ENCODE measurements at places on chromosomes 3 and 15.

GRCh38 chr3:193983846-193984818 is 151.8 kb upstream of the HES1 start:
- no peak for DNase-seq

DNA sequence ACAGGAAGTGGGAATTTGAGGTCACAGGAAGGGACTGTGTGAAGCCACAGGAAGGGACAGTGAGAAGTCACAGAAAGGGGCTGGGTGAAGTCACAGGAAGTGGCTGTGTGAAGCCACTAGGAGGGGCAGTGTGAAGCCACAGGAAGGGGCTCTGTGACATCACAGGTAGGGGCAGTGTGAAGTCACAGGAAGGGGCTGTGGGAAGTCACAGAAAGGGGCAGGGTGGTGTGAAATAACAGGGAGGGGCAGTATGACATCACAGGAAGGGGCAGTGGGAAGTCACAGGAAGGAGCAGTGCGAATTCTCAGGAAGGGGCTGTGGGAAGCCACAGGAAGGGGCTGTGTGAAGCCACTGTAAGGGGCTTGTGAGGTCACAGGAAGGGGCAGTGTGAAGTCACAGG is 35.8 kb downstream of the GASK1A start:
- no peak for DNase-seq

DNA sequence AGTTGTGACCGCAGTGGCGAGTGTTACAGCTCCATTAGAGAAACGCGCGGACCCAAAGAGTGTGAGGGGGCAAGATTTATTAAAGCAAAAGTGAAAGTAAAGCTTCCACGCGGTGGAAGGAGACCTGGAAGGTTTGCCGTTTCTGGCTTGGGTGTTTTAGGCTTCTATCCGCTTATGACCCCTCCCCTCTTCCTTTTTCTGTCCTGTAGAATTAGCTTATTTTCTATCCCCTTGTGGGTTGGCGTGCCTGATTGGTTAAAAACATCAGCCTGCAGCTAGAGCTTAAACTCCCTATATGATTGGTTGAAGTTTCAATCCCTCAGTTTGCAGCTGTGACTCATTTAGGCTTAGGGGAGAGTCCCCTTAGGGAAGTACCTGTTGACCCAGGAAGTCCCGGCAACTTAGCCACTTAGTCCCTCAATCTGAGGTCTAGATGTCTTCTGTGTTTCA is 39.6 kb downstream of the C3orf38 start:
- no peak for DNase-seq

DNA sequence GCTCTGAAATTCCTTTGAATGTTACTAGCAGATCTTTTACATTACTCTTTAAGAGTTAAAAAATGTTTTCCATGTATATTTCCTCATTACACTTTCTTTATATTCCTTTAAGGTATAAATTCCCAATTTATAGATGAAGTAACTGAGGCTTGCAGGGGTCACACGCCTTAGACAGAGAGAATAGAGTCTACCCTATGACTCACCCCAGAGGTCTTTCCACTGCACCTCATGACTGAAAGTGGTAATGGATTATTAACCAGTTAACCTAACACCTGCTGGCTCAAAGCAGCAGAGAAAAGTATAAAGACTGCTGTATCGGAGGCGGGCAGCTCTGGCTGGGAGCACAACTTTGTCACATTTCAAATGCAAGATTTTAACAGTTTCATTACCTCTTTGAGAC is 37.7 kb downstream of the LDHAL6B start:
- no peak for DNase-seq

- no peak for DNase-seq
Measured at GRCh38 chr15:40157778-40158447, 3.0 kb upstream of the BUB1B start.

DNA sequence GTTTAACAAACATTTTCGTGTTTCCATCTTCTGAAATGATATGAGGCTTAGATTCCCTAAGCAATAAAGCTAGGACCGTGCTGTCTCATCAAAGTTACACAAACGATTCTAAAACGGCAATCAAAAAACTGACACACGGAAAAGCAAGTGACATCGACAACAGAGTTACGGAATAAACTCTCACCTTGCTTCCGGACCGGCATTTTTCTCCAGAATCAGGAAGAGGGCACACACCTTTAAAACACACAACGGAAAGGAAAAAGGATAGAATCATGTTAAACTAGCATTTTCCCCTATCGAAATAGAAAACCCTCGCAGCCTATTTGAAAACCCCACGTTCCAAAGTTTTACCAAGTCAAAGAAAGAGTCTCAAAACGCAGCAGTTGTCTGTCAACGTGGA is 1.4 kb downstream of the DLG1 start:
- DNase-seq, result no peak

DNA sequence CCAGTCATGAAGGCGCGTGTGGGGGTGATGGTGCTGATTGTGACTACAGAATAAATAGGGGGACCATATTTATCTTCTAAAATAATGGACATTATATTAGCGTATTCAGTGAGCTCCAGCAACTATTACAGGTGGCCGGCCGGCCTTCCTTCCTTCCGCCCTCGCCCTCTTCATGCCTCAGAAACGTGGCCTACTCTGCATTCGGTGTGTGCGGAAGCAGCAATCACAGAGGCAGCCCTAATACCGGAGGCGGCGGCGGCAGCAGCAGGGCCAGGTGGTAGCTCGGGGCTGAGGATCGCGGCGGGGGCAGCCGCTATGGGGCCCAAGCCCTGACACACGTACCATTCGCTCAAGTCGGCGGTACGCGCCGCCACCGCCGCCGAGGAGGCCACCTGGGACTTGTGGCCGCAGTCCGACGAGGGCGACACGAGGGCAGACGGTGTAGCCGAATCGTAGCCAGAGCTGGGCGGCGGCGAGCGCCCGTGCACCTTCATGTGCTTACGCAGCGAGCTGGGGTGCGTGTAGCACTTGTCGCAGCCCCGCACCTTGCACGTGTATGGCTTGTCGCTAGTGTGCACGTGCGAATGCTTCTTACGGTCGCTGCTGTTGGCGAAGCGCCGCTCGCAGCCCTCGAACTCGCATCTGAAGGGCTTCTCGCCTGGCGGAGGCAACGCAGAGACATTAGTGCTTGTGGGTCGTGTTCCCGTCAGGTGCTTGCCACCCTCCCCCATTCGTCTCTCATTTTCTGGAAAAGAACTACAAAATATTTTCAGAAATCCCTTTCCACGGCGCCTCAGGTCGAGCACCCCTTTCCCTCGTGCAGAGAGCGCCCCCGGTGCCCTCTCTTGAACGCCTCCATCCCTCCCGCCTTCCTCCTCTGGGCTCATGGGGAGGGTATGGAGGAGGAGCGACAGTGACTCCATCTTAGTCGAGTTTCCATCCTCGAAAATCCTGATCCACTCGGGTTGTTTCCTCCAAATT is 15.5 kb downstream of the ZIC4 start:
- DNase-seq, result peak; percentile 83

DNA sequence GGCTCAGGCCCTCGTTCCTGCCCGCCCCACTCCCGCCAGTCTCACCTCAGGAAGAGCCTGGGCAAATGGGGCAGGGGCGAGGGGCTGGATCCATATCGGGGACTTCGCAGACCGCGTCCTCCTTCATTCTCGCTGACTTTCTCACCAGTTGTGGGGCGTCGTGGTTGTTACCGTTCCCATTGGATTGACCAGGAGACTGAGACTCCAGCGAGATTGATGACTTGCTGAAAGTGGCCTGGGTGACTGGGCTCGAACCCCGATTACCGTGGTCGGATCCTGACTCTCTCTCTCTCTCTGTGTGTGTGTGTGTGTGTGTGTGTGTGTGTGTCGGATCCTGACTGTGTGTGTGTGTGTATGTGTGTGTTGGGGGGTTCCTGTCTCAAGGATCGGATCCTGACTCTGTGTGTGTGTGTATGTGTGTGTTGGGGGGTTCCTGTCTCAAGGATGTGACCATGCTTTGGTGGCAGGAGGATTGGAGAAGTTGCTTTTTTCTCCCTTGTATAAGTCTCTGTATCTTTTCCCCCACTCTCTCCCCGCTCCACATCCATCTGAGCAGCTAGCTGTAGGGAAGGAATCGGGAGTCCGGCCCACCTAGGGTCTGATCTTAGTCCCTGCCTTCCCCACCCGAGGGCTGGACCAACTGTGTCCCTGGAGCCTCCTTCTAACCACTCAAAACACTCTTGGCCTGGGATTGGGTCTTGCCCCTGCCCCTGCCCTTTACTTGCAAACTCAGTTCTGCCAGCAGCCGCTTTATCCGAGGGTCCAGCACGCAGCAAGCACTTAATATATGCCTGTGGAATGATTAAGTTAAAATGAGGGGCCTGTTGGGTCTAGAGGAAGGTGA is 603 bp downstream of the PLEKHO2 start:
- peak; percentile 67 for DNase-seq

DNA sequence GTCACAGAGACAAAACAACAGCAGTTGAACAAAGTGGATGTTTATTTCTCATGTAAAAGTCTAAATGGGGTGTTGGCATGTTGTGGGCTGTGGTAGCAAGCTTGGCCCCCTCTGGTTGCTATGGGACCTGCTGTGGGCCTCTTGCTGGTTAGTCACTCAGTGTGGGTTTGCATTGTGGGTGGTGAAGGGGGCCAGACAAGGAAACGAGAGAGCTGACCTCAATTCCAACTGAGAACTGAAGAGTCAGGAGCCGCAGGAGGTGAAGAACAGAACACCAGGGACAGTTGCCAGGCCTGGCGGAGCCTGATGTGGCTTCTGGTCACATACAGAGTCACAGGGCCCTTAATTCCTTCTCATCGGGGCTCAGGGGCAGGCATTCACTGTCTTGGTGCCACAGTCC is 1.9 kb upstream of the ADPGK start:
- DNase-seq, result peak; percentile 78

DNA sequence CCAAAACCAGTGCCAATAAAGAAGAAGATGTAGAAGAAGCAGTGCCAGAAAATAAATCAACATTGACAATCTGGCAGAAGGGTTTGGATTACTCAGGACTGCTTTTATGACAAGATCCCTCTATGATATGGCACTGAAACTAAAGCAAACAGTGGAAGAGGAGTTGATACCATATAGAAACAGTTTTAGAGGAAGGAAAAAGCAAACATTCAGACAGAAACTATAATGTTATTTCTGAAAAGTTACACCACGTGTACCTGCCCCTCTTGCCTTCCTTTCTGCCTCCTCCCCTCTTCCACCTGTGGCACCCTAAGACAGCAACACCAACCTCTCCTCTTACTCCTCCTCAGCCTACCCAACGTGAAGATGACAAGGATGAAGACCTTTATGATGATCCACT is 63.0 kb downstream of the SFMBT1 start:
- no peak for DNase-seq

DNA sequence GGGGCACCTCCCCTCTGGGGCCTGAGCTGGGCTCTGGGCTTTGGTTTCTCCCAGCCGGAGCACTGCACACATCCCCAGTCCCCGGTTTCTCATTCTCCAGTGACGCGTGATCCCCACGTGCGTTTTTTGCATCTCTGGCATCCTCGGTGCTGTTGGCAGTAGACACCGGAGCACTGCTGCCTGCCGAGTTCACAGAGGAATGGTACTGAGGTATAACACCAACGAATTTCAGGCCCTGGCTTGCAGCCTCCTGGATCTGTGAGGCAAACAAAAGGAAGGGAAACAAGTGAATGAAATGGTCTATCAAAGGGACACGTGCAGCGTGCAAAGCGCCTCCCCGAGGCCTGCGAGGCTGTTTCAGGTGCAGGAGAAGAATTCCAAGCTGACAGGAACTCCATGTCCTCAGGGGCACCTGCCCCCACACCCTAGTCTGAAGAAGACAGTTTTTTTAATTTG is 112.9 kb downstream of the OXNAD1 start:
- no peak for DNase-seq

- DNase-seq, result no peak
Measured at GRCh38 chr3:62774221-62774620, 101.0 kb downstream of the CADPS start.

DNA sequence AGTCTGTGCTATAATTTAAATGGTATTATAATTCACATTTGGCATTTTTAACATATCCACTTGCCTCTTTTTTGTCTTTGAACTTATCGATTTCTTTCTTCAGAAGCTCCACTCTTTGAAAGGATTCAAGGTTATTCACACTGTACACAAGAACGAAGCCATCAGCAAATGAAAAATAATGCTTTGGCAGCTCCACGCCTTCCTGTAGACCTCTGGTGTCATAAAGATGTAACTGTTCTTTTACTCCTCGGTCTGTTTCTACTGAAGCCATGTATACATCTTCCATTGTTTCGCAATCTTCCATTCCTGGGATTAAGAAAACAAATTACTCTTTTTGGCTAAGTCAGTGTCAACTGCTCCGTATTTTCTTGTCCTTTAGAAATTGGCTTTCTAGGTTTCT is 16.0 kb downstream of the NKIRAS1 start:
- no peak for DNase-seq

DNA sequence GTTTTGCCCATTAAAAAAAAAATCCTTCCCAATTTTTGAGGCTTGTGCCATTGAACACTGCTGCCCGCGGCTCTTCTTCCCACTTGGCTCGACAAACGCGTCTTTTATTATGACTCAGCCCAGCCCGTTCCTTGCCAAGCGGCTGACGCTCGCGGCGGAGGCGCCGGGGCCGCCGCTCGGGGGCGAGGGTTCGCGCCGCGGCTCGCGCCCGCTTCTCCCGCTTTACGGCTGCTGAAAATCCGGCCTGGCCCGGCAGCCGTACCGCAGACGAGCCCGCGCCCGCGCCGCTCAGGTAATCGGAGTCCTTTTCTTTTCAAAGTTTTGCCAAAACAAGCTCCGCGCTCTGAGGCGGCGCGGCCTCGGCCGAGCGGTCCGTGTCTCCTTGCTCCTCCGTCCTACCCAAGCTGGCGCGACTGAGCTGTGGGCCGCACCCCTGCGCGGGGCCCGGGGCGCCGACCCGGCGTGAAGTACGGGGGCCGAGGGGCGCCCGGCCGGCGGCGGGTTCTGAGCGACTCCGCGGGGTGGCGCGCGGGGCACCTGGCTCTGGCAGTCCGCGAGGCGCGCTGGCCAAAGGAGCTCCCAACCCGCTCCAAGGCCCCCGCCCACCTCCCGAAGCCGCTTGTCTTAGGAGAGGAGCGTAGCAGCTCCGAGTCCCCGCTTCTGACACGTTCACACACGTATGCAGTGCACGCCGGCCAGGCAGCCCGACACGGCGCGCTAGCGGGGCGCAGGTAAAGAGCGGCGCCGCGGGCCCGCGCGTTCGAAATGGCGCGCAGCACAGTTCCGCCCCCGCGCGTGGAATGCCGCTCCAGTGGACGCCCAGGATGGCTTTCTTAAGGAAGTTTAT is 418.2 kb upstream of the NAALADL2 start:
- peak; percentile 96 for DNase-seq

DNA sequence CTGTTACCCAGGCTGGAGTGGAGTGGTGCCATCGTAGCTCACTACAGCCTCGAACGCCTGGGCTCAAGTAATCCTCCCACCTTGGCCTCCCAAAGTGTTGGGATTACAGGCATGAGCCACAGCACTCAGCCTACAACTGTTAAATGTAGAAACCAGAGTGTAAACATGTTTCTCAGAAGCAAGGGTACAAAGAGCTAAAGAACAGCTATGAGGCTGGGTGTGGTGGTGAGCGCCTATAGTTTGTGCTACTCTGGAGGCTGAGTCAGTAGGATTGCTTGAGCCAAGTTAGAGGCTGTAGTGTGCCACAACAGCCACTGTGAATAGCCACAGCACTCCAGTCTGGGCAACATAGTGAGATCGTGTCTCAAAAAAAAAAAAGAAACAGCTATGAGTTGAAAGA is 4.8 kb upstream of the MINDY2 start:
- DNase-seq, result no peak

- no peak for DNase-seq
Measured at GRCh38 chr3:5767304-5767703, 579.8 kb downstream of the EDEM1 start.

GRCh38 chr15:42066764-42067415 is 27.5 kb downstream of the PLA2G4D start:
- DNase-seq, result no peak

Data from retina (tissue), 1 donor.